ENCODE measurements at places on chromosomes 5 and 9. TPM values are rescaled to one million over a fixed set of nuclear protein-coding genes. Genes with fewer than 3 reads are reported as not detected.
A peak's percentile ranks its signal among the peaks of the same experiment; 100 is the strongest.

Gene GRM6
- not detected for total RNA-seq

GRCh38 chr9:70111042-70111602 is 67.5 kb downstream of the MAMDC2 start:
- DNase-seq, result peak; percentile 91

- DNase-seq, result no peak
These were observed 388.5 kb downstream of the PSAT1 start for GRCh38 chr9:78685471-78685870.

DNA sequence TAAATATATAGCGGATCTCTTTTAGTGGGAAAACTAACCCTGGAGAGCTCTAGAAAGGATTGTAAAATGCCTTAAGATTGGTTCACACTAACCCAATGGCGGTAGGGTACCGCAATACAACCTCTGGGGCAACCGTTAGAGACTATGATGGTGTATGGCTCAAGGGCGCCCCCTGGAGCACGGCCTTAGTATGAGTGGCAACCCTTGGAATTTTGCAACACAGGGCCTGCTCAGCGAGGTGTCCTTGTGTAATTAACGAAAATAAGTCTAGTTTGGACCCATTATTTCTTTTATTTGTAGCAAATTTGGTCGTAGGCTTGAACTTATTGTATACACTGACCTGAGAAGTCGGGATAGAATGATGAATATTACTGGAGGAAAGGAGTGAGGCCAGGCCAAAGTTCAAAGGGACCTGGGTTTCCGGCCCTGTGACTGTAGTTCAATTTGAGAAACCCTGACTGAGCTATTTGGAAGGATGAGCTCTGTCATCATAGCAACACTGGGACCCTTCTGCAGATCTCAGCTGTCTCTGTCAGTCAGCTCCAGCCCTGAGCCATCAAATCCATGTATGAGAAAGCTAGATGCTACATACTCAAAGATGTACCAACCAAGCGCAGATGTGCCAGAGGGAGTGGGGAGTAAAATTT is 54.8 kb downstream of the CAMK4 start:
- DNase-seq, result peak; percentile 72

GRCh38 chr9:110303133-110303532 is 34.5 kb downstream of the TXNDC8 start:
- no peak for DNase-seq

Gene SNCB
- total RNA-seq, result not detected

GRCh38 chr5:61933787-61934626 is 372.0 kb upstream of the KIF2A start:
- no peak for DNase-seq

Gene CFAP90
- total RNA-seq, result not detected

Gene ZFP37
- total RNA-seq, result 0.82 TPM

- DNase-seq, result no peak
These were observed 119.8 kb downstream of the PRDM6 start for GRCh38 chr5:123208668-123209501.

DNA sequence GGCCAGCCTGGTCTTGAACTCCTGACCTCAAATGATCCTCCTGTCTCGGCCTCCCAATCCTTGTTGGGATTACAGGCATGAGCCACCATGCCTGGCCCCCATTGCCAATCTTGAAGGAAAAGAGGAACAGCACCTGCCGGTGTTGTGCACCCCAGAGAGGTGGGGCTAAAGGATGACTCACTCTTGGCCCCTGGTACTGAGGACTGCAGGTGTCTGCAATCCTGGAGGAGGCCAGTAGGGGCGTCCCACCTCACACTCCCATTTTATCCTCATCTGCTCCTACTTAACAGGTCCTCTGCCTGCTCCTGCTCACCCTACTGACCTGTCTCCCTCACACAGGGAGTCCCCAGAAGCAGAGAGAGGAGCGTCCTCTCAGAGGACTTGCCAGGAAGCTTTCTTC is 390.4 kb downstream of the ARHGEF28 start:
- no peak for DNase-seq

Gene IL13
- not detected for total RNA-seq

Gene HEMGN
- not detected for total RNA-seq

Gene SPATA9
- not detected for total RNA-seq

Gene RASGEF1C
- total RNA-seq, result 0.40 TPM

Gene TMEM252
- total RNA-seq, result not detected

DNA sequence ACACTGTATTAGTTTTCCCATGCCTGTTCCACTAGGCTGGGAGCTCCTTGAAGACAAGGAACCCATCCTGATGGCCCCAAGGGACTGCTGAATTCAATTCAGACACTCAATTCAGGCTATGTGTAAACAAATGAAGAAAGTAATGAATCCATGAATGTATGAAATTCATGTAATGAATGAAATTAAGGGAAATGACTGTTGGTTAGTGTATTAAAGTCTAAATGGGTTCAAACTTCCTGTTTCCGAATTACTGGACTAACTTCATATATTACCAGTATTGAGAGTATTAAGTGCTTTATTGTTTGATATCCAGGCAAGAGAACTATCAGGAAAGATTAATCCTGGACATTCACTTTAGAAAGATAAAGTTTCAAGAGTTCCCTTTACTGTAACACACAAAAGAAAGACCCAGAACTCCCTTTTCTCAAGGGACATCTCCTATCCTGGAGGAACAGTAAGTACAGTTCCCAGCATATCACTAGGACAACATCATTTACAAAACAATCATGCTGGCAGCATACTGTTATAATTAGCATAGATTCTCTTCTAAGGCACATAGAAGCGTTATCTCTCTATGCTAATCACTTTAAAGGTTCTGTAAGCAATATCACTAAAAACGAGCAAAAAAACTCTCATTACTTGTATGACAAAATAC is 28.5 kb upstream of the IFNK start:
- DNase-seq, result no peak

Gene GBGT1
- 6.2 TPM for total RNA-seq
